ENCODE measurements at places on chromosomes 2 and 18. TPM values are rescaled to one million over a fixed set of nuclear protein-coding genes. Genes with fewer than 3 reads are reported as not detected.

DNA sequence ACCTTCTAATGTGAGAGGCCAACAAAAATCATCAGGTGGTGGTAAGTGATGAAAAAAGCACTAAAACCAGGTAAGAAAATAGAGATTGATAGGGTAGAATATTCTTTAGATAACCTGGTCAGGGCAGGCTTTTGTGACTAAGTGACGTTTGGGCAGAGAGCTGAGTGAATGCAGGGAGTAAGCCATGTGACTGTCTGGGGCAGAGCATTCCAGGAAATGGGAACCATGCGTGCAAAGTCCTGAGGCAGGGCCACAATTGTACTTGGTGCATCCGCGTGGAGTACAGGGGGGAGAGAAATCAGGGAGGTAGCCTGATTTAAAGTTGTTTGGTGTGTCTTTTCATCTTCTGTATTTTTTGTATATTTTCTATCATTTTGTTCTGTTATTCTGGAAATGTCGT is 102.5 kb downstream of the LYPD6B start:
- no peak for DNase-seq

GRCh38 chr2:237663517-237664110 is 36.2 kb downstream of the LRRFIP1 start:
- DNase-seq = no peak

DNA sequence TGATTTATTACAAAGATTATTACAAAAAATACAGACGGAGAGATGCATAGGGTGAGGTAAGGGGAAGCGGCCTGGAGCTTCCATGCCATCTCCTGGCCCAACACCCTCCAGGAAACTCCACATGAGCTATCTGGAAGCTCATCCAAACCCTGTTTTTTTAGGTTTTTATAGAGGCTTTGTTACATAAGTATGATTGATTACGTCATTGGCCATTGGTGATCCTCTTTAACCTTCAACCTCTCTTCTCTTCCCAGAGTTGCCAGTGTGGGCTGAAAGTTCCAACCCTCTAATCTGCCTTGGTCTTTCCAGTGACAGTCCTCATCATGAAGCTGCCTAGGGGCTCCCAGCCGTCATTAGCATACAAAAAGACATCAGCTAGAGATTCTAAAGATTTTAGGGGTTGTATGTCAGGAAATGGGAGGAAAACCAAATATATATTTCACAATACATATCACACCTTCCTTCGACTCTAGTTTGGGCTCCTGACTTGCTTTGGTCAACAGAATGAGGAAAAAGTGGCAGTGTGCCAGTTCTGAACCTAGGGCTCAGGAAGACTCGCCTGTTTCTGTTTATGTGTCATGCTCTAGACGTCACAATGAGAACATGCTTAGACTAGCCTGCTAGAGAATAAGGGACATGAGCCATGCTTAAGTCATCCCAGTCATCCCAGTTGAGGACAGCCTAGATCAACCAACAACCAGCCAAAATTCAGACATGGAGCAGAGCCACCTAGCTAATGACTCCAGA is 54.1 kb downstream of the ETAA1 start:
- no peak for DNase-seq

- DNase-seq = no peak
Observed at GRCh38 chr18:26635466-26635865, 87.1 kb upstream of the KCTD1 start.

DNA sequence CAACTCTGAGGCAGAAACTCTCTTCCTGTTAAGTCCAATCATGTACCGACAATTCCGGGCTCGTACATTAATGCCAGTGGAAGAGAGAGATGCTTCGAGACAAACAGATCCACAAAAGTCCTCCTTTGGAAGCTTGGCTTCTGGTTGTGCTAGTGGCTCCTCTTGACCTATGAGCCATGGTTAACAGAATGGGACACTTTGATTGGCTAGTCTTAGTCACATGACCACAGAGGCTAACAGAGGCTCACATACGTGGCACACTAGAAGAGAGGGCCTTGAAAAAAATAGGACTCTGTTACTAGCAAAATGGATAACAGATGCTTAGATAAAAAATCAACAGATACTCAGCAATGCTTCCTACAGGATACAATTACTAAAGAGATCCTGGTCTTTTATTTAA is 1211.9 kb upstream of the GYPC start:
- no peak for DNase-seq

- no peak for DNase-seq
Observed at GRCh38 chr2:154978244-154978643, 279.7 kb downstream of the KCNJ3 start.

GRCh38 chr2:218814540-218815243 is 16.9 kb downstream of the PRKAG3 start:
- DNase-seq = no peak

Gene CXCR2
- not detected for total RNA-seq

Measured in activated naive CD4-positive, alpha-beta T cell treated with anti-CD3 and anti-CD28 coated beads, Interleukin-2, amount 50 U/mL, for 72 hours (primary cell).